ENCODE measurements at places on chromosomes 1 and 21. TPM values are rescaled to one million over a fixed set of nuclear protein-coding genes. Genes with fewer than 3 reads are reported as not detected.

The SPRR2E gene
- total RNA-seq: not detected

The KRTAP19-6 gene
- not detected for total RNA-seq

The HCRTR1 gene
- not detected for total RNA-seq

The FAM43B gene
- not detected for total RNA-seq

The OR4F16 gene
- not detected for total RNA-seq

The CRABP2 gene
- total RNA-seq: 1.7 TPM

The NRDC gene
- 80.1 TPM for total RNA-seq

The KRTAP12-2 gene
- not detected for total RNA-seq

The GOLT1A gene
- total RNA-seq: not detected

The S100A16 gene
- total RNA-seq: 83.8 TPM

The AKT3 gene
- 32.4 TPM for total RNA-seq

The PERM1 gene
- total RNA-seq: not detected

The NPPB gene
- 1.1 TPM for total RNA-seq

The PPIAL4G gene
- total RNA-seq: not detected

The KCNE2 gene
- 0.14 TPM for total RNA-seq

The VSIG8 gene
- total RNA-seq: 0.43 TPM

The CYYR1 gene
- not detected for total RNA-seq

The GIPC2 gene
- total RNA-seq: not detected

The CHIA gene
- total RNA-seq: not detected

The ASB17 gene
- not detected for total RNA-seq

The SPATA45 gene
- not detected for total RNA-seq

The MAP3K21 gene
- total RNA-seq: 1.1 TPM

The CFHR2 gene
- total RNA-seq: not detected

The S100A8 gene
- not detected for total RNA-seq

The CD84 gene
- total RNA-seq: not detected

The ZFP69 gene
- total RNA-seq: 1.3 TPM

The HAO2 gene
- total RNA-seq: not detected

The CRYBG2 gene
- total RNA-seq: under 0.01 TPM

The CDC7 gene
- total RNA-seq: 12.9 TPM
